ENCODE measurements at places on chromosomes 3 and 15.

GRCh38 chr15:70351391-70351790 is 253.7 kb upstream of the TLE3 start:
- DNase-seq: no peak

GRCh38 chr15:87145696-87146095 is 1066.0 kb downstream of the AGBL1 start:
- no peak for DNase-seq

DNA sequence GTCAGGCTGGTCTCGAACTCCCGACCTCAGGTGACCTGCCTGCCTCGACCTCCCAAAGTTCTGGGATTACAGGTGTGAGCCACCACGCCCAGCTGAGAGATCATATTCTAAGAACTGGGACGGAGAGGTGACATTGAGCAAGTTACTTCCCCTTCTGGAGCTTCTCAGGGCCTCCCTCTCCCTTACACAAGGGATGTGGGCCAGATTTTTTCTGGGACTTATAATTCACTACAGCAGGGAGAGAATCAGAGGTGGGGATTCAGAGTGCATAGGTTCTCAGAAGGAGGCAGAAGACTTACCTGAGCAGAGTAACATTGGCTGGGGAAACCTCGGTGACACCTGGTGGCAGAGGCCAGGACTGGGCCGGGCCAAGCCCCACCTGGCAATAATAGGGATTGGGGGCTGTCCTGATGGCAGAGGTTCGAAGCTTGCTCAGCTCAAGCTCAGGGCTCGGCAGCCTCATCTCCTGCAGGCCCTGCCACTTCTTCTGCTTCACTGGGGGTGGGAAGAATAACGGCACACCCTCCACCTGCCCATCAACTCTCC is 6.8 kb downstream of the LTK start:
- DNase-seq: no peak

- no peak for DNase-seq
Measured at GRCh38 chr3:31184261-31185061, 290.0 kb upstream of the GADL1 start.

DNA sequence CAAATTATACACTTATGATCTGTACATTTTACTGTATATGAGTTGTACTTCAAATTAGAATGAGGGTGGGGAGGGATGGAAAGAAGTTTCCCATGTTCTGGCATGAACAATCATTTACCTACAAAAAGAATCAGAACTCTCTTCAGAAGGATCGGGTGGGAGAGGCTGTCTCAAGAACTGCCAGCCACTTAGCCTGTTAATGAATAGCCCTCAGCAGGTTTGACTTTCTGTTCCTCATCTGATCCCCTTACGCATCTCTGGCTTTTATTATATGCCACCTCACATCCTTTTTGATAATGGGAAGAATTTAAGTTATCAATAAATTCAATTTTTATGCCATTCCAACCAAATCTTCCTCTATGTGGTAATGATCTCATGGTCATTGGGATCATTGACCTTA is 168.3 kb upstream of the TGFBR2 start:
- DNase-seq: peak; percentile 4

DNA sequence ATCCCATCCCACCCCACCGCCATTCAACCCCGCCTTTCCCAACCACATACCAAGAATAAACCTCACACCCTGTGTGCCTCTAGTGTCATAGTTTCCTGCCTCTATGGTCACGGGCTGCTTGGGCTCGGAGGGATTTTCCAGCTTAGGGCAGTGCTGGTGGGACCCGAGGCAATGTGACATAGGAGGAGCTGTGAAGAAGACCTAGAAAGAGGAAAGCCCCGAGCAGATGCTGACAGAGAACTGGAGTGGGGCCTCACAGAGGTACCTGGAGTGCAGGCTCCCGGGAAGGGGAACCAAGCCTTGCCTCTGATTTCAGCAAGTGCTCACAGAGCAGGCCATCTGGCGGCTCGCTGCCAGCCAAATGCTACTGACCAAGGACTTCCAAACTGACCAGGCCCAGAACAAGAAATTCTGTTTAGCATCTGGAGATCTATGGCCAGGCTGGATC is 27.5 kb downstream of the BHLHE40 start:
- no peak for DNase-seq

DNA sequence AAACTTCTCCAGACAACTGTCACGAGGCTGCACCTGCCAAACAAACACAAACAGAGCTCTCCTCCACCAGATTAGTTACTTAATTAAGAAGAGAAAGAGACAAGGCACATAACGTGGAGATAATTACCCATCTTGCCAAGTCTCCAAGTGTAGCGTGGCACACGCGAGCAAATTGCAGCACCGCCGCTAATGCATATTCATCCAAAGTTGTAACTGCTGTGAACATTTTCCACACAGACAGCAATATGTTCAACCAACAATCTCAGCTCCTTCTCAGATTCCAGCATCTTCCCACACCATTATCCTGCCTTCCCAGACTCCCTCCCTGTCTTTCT is 309.6 kb upstream of the TLE3 start:
- no peak for DNase-seq

DNA sequence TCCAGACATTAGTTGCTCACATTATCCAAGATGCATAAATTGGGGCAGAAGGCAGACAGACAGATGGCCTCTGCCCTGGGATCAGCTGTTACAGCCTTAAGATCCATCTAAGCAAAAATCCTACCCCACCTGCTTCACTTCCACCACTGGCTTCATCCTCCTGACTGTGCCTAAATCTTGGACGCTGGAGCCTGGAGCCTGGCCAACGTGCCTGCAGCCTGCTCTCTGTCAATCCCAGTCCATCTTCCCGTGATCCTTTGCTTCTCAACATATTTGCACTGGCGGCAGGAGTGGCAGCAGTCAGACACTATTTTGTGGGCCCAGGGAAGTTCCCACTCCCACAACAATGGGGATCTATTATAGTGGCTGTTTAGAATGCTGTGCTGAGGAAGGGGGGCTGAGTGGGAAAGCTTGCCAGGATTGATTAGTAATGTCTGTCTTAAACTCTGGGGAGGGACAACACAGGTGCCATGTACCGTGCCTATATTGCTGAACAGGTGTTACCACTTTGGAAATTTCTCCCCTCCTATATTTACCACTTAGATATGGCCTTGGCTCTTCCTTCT is 121.2 kb downstream of the MEGF11 start:
- no peak for DNase-seq

GRCh38 chr3:160205606-160206005 is 19.6 kb upstream of the C3orf80 start:
- no peak for DNase-seq

DNA sequence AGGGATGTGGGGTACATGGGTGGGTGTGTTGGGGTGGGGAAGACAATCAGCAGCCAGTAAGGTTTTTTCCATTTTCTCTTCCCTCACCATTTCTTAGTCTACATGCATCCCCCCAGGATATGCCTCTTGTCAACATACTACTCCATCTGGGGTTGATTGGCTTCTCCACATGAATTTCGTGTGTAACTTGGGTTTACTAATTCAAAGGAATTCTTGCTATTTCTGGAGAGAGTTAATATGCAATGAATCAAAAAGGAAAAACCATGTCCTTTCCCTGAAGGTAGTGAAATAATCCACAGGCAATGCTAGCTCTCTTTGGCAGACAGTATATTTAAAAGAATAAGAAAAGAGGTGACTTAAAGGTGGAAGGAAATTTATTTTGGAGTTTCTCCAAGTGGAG is 198.4 kb downstream of the EBLN2 start:
- no peak for DNase-seq

GRCh38 chr15:38560456-38560926 is 4.1 kb downstream of the RASGRP1 start:
- DNase-seq: no peak

DNA sequence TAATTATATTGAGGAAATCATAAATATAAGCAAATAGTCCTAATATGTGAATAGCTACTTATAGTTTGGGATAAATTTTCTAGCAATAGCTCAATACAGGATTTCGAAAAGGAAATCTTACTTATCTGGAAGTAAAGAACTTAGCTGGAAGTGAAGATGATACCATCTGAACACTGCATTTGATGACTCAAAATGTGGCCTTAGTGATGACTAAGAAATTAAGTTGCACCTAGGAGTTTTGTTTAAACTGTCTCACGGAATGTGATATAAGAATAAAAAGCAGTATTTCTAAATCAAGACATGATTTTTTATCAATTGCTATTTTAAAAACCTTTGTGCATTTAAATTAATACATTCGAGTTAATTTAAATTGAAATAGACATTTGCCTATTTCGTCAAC is 91.2 kb downstream of the EOMES start:
- DNase-seq: no peak

- no peak for DNase-seq
Measured at GRCh38 chr15:65512807-65513416, 4.6 kb downstream of the DPP8 start.

- no peak for DNase-seq
Measured at GRCh38 chr15:96638793-96639192, 308.3 kb downstream of the NR2F2 start.

- DNase-seq: no peak
Measured at GRCh38 chr3:12963922-12964701, 109.1 kb downstream of the IQSEC1 start.

DNA sequence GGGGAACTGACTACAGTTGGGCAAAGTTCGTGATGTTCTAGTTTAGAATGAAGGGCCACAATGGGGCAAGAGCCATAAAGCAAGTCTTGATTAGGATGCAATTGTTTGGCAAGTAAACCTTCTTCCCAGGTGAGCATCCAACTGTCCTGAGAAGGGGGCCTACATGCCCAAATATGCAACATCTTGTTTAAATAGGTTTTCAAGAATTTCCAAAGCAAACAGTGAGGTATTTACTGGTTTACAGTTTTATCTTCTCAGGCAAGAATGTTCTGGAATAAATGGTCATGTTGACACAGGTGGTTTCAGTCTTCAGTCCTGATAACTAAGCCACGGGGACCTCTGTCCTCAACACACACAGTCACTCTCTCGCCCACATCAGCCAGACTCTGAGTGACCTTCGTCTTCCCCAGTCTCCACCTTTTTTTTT is 90.3 kb upstream of the FAM174B start:
- DNase-seq: no peak

GRCh38 chr3:47404431-47404876 is 23.6 kb downstream of the PTPN23 start:
- DNase-seq: no peak

GRCh38 chr15:77420610-77421369 is at the start of gene HMG20A:
Gene HMG20A, plus strand, starts transcription at chr15:77420888. Its CDS starts 37,520 bp downstream, at chr15:77458408.
- peak; percentile 83 for DNase-seq

DNA sequence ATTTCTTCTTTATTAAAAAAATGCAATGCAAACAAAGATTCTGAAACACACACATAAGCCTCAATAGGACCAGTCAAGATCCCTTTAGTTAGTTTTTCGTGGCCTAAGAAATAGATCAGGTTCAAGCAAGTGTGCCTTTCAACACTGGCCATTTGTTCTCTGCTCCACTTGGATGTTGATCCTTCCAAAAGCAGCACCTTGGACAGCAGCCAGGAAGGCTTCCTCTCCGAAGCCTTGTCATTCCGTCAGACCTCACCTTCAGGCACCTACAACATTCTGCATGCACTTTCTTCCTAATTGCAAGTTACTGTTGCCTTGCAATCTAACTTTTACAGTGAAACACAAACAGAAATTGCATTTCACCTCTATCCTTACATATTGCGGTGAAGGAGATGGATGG is 155.9 kb upstream of the FEZF2 start:
- DNase-seq: peak; percentile 82

DNA sequence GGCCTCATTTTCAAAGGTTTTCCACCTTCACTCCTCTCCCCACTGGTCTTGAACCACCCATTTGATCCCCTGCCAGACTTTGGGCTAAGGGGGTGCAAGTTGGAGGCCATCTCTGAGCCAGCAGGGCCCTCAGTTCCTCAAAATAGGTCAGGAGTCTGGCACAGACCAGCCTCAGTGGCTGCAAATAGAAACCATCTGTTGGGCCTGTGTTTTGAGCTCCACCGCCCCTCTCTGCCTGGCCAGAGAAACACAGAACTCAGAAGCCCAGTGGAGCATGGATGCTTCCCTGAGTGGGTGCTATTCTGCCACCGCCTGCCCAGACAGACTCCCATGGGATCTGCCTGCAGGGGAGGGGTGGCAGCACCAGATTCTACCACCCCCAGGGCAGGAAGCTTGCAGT is 56.3 kb downstream of the CORO2B start:
- no peak for DNase-seq

DNA sequence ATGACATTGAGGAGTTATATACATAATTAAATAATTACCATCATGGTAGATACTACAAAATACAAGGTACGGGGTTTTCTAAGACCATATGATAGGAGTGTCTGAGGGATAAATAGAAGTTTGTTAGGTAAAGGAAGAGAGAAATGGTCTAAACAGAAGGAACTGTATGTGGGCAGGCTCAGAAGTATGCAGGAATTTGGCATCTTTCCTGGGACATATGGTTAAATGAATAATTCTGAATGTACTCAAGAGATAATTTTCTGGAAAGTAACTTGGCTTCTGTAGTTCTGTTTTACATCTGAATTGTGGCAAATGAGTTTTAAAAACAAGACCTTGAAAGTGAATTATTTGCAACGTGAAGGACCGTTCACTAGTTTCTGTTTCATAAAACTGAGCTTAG is 17.5 kb downstream of the LMCD1 start:
- no peak for DNase-seq

GRCh38 chr3:30059240-30059639 is 547.2 kb upstream of the TGFBR2 start:
- no peak for DNase-seq

DNA sequence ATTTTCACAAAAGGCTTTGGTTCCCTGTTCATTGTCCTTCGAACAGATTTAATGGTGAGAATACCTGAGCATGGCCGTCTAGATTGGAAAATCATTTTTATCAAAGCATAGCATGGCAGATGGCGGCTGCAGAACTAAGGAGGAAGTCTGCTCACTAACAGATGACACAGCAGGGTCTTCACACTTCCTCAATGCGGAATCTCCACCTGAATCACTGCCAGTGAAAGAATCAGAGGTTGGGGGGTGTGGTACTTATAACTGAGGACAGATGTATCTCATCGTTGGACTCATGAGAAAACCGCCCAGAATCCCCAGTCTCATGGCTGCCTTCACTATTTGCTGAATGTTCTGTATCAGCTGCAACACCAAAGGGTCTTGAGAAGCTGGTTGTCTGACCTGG is 31.6 kb upstream of the PYGO1 start:
- no peak for DNase-seq

DNA sequence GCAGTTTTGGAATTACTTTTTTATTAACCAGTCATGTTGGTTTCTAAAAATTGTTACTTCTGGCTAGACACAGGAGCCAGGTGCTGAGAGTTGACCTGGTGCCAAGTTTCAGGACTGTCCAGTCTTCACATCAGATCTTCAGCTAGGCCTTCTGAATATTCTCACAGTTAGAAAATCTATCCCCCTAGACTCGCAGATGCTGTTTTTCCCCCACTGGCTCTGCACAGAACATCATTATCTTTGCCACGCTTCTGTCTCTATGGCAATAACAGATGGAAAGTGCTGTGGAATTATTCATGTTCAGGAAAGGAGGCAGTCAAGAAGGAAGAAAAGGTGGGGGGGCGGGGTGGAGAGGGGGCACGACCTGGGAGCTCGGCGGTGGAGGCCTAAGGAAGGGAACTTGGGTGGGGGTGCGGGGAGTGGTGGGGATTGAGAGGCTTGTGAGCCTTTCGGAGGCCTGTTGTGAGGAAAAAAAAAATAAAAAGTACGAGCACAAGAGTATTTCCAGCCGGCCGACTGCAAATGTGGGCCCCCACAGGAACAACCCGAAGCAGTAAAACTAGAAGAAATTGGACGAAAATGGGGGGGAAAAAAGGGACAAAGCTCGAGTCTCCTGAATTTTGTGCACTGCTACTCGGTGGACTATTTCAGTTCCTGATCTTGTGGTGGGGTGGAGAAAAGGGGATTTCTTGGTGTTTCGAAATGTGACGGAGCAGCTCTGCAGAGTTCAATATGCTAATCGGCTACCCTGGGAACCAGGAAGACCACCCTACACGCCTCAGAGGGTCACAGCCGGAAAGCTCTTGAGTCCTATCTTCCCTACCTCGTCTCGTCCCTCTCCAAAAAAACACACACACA is 1.5 kb upstream of the SKIL start:
- DNase-seq: peak; percentile 60
